H4 (cell line): ENCODE measurements at places on chromosomes 6 and 20. TPM values are rescaled to one million over a fixed set of nuclear protein-coding genes. Genes with fewer than 3 reads are reported as not detected.
A peak's percentile ranks its signal among the peaks of the same experiment; 100 is the strongest.

- DNase-seq, result no peak
Observed at GRCh38 chr6:15143086-15143485, 102.8 kb upstream of the JARID2 start.

DNA sequence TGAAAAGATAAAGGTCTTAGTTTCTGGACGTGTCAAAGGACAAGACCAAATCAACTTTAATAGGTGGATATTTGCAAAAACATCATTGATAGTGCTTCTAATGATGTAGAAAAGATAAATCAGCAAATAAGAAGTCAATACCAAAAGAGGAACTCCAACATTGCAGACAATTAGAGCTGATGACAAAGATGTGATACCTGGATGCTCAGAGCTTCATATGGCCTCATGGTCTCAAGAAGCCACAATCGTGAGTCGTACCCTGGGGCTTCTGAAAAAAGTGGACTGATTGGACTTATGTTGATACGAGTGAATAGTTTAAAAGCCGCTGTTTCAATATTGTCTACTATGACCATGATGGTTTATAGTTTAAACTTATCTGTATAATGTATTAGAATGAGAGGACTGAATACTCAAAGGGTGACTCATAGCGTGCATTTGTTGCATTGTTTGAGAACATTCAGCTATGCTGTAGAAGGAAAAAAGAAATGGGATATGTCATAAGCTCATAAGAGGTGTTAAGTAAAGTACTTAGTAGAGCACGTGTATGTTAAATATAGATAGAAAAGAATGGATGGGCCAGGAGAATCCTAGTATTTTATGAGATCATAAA lies 54.6 kb upstream of the RIPOR2 start:
- no peak for DNase-seq

The RBCK1 gene
- 91.7 and 95.5 TPM in 2 replicates for total RNA-seq

The SYNDIG1 gene
- 0.47 and 0.77 TPM in 2 replicates for total RNA-seq

The GABRR1 gene
- total RNA-seq, result not detected in 2 replicates

GRCh38 chr6:138402838-138403187 lies 1.2 kb upstream of the HEBP2 start:
- DNase-seq, result no peak

- no peak for DNase-seq
Observed at GRCh38 chr20:44014807-44015732, 100.4 kb downstream of the TOX2 start.

DNA sequence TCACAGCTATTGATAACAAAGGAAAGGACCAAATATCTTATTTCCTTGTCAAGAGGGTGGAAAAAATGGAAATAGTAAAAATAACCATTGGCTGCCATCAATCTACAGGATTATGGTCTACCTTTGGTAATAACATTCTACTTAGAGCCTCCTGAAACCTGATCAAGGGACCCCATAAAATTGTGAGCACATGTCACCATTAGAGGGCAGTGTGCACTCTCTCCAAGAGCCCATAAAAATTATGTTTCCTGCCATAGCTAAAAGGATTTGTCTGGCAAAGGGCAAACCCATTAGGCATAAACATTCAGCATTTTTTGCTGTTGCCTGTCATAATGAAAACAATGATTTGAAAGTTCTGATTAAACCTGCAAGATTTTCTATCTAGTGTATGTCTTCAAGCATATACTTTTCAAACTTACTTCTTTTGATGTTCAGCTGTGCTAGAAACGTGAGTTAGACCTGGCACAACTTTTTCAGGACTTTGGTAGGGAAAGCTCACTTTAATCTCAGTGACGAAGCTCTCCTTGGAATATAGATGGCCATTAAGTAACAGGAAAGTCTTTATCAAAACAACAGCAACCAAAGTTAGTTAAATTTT lies 120.7 kb upstream of the ZFP64 start:
- DNase-seq, result peak; percentile 63

DNA sequence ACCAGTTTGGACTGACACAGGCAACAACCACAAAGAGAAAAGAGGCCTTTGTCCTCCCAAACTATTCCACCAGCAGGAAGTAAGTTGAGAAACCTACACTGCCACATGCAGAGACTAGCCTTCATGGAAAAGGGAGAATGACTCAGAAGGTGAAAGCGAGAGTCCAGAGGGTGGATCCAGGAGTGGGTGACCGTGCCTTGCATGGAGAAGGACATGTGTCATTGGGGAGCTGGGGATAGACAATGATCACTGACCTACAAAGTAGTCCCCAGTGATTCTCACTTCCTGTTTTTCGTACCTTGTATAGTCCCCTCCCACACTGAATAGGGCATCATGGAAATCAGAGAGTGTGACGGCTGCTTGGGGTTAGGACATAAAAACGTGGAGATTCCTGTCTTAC lies 91.9 kb downstream of the MYLK4 start:
- DNase-seq, result peak; percentile 22
